ENCODE measurements at places on chromosomes 1 and 21. TPM values are rescaled to one million over a fixed set of nuclear protein-coding genes. Genes with fewer than 3 reads are reported as not detected.

The KCNE2 gene
- not detected for total RNA-seq

The ZFP69B gene
- 23.8 TPM for total RNA-seq

The WDR64 gene
- not detected for total RNA-seq

The CELA2B gene
- total RNA-seq, result not detected

The SYPL2 gene
- total RNA-seq, result not detected

The GDAP2 gene
- total RNA-seq, result 61.0 TPM

The C8B gene
- total RNA-seq, result not detected

The NHLH1 gene
- total RNA-seq, result 2.2 TPM

The HHAT gene
- total RNA-seq, result 3.4 TPM

The OPTC gene
- total RNA-seq, result not detected

The ACTA1 gene
- 1.6 TPM for total RNA-seq

The ZYG11A gene
- 0.31 TPM for total RNA-seq

The STIL gene
- 10.0 TPM for total RNA-seq

The GPX7 gene
- total RNA-seq, result 24.7 TPM

The OR14K1 gene
- total RNA-seq, result 0.94 TPM

The KLHDC8A gene
- total RNA-seq, result 41.0 TPM

The CADM3 gene
- 148 TPM for total RNA-seq

The CA6 gene
- not detected for total RNA-seq

The CD84 gene
- total RNA-seq, result 1.6 TPM

The OR10T2 gene
- not detected for total RNA-seq

The CBS gene
- total RNA-seq, result 122 TPM

The DTL gene
- 6.6 TPM for total RNA-seq

The SHISA4 gene
- 15.7 TPM for total RNA-seq

The CBR1 gene
- total RNA-seq, result 22.8 TPM

The MASP2 gene
- total RNA-seq, result not detected

The NBPF20 gene
- 10.6 TPM for total RNA-seq

The RUNX3 gene
- not detected for total RNA-seq
